ENCODE measurements at places on chromosomes 16 and 17.

DNA sequence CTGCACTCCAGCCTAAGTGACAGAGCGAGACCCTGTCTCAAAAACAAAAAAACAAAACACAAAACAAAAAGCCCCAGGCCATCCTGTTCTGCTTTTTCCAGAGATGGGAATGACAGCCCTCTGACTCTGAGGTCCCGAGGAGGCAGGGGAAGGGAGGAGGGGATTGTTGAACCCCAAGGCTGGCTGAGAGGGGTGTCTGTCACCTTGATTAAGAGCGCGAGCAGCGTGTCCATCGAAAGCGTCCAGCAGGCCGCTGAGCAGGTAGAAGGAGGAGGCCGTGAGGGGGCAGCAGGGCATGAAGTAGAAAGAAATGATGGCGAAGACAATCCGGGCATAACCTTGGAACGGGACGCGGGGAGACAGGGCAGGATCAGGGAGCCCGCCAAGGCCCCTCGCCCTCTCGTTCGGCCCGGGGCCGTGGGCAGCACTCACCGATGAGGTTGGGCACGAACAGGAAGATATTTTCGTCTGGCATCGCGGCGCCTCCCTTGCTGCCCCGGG lies 593 bp downstream of the CDIPT start:
- DNase-seq, result peak; percentile 9

DNA sequence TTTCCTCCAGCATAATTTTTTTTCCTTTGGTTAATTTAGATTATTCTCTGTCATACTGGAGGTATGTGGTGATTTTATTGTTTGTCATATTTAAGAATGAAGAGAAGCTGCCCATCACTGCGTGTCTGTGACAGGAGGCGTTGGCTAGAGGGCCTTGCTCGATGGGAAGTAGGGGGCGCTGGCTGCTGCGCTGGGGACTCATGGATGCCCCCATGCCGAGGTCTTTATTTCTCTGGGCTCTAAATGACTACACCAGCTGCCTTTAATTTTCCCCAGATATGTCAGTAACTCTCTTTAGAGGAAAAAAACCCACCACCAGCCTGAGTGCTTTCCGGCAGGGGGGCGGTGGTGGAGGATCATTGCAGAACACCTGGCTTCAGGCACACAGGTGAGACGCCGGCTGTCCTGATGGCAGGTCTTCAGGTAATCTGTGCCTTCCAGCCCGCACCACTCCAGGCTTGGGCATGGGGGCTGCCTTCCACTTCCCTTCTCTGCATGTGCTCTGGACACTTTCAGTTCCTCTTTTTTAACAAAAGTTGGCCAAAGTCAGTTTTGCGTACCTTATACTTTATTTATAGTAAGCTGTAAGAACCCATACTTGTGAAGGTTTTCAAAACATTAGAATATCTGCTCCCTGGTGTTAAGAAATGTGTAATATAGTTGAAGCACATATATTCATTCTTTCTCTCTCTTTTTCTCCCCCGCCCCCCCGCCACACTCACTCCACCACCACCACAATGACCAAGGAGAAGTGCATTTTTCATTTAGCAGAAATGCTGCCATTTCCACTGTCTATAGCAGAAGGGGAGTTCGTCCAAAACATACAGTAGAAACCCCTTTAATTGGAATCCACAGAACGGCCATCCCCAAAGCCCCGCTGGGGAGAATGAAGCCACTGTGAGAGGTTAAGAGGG lies 192.7 kb downstream of the RPTOR start:
- DNase-seq, result no peak

- DNase-seq, result no peak
Observed at GRCh38 chr17:47220531-47220999, 11.4 kb downstream of the MYL4 start.

DNA sequence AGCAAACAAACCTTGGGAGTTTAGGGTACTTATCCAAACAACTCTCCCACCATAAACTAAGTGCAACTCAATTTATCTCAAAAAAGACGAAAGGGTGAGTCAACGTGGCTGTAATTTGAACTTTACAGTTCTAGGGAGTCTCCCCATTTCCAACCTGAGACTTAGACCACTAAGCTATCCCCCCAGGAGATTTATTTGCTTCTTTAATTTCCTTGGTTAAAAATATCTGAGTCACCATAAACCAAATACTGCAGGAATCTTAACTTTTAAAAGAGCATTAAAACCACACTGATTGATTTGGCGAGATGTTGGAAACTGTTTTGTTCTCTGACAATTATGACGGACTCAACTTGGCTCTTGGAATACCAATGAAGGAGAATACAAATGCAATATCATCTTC lies 299.3 kb upstream of the SOX9 start:
- DNase-seq, result no peak

- no peak for DNase-seq
Observed at GRCh38 chr16:52757746-52758472, 211.0 kb upstream of the TOX3 start.

DNA sequence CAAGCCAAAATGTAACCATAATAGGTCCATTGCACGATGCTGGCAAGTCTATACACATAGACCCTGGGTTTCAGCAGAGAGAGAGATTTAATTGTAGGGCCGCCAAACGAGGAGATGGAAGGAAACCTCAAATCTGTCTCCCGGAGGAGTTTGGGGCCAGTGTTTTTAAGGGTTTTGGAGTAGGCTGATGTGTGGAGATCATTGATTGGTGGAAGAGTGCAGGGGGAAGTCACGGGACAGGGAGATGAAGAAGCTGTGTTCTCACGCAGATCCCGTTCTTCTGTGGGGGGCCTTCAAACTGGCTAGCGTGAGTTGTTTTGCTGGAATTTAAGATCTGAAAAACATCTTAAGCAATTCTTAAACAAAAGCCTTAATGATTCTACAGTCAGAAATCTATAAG lies 84.8 kb downstream of the KATNIP start:
- no peak for DNase-seq

GRCh38 chr17:31469959-31470358 lies 78.5 kb downstream of the RAB11FIP4 start:
- DNase-seq, result no peak

GRCh38 chr17:18248300-18248731 lies 10.2 kb downstream of the FLII start:
- no peak for DNase-seq

- DNase-seq, result no peak
Observed at GRCh38 chr16:75309156-75309555, 57.7 kb upstream of the BCAR1 start.

DNA sequence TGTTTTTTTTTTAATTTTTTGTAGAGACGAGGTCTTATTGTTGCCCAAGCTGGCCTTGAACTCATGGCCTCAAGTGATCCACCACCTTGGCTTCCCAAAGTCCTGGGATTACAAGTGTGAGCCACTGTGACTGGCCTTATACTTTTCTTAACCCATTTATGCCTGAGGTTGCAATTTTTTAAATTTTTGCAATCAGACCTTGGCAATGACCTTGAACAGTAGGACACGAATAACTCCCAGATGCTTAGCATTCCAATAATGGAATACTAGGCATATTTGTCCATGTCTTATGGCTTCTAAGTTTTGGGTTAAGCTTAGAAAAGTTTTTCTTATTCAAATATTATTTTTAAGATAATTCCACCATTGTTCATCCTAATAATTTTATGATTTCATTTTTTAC lies 28.3 kb upstream of the TMEM97 start:
- DNase-seq, result no peak

- DNase-seq, result no peak
Observed at GRCh38 chr17:19237389-19238166, 412 bp downstream of the EPN2 start.

GRCh38 chr16:23941963-23942564 lies 106.3 kb downstream of the PRKCB start:
- DNase-seq, result no peak

- DNase-seq, result no peak
Observed at GRCh38 chr16:46844771-46845170, 13.8 kb upstream of the C16orf87 start.

DNA sequence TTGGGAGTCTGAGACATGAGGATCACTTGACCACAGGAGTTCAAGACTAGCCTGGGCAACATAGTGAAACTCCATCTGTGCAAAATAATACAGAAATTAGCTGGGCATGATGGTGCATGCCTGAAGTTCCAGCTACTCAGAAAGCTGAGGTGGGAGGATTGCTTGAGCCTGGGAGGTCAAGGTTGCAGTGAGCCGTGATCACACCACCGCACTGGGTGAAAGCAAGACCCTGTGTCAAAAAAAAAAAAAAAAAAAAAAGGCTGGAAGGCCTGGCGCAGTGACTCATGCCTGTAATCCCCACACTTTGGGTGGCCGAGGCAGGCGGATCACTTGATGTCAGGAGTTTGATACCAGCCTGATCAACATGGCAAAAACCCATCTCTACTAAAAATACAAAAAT lies 8.1 kb downstream of the UBN1 start:
- DNase-seq, result no peak

GRCh38 chr17:46854948-46855347 lies 3.6 kb downstream of the WNT9B start:
- no peak for DNase-seq

GRCh38 chr17:47966079-47966519 lies 4.8 kb upstream of the CDK5RAP3 start:
- no peak for DNase-seq

- DNase-seq, result no peak
Observed at GRCh38 chr16:25925421-25925820, 233.7 kb downstream of the HS3ST4 start.

DNA sequence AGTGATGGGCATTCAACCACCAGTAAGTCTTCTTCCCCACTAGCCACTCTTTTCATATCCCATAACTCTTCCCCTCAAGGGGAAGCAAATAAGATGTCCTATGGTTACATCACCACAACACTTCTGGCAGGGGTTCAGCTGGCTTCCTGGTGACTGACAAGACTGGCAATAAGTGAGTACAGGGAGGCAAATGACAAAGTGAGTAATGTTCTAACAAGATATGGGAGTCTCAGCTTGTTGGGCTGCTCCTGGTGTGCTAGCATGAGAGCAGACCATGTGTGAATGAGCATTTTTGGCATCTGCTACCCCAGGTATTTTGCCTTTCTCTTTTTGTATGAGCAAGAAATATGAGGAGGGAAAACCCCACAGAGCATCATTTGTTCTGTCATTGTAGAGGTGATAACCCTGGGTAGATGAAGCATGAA lies 9.9 kb downstream of the TMIGD1 start:
- no peak for DNase-seq

GRCh38 chr17:6589266-6589946 lies 33.1 kb upstream of the PITPNM3 start:
- no peak for DNase-seq

- DNase-seq, result no peak
Observed at GRCh38 chr17:78329263-78330059, 30.4 kb downstream of the SOCS3 start.

- no peak for DNase-seq
Observed at GRCh38 chr16:57469917-57470470, 7.5 kb downstream of the POLR2C start.

- DNase-seq, result no peak
Observed at GRCh38 chr17:66994930-66995535, 30.5 kb downstream of the CACNG4 start.

DNA sequence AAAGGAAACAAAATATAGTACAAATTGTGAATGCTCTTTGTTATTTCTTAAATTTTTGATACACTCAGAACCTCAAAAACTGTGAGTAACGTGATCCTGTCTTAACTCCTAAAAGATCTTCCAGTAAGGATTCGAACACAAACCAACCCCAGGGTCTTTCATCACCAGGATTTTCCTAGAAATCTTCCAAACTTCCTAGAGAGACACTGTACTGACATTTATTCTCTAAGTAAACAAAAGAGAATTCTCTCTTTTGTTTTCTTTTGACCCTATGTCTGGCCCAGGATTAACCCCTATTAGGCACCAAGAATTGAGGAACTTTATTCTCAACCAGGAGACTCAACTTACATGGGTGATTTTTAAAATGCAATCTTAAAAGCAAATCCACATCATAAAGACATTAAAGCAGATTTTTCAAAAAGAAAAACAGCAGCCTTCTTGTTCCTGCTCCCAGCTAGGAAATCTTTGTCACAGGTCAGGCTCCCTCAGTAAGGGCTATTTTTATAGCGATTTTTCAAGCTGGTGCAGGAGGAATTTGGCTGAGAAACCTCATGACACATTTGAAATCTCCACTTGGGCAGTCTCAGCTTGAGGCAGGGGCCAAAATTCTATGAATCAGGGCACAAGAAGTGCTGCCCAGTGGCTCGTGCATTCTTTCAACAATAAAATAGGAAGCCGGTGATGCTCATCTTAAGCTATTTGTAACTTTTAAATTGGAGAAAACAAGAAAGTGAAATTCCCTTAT lies 6.2 kb upstream of the SMG1 start:
- peak; percentile 90 for DNase-seq

GRCh38 chr16:212999-213398 lies 16.2 kb downstream of the LUC7L start:
- DNase-seq, result no peak

- DNase-seq, result no peak
Observed at GRCh38 chr16:83633286-83633685, 174.5 kb upstream of the HSBP1 start.

- no peak for DNase-seq
Observed at GRCh38 chr16:85479972-85480726, 133.0 kb upstream of the GSE1 start.

DNA sequence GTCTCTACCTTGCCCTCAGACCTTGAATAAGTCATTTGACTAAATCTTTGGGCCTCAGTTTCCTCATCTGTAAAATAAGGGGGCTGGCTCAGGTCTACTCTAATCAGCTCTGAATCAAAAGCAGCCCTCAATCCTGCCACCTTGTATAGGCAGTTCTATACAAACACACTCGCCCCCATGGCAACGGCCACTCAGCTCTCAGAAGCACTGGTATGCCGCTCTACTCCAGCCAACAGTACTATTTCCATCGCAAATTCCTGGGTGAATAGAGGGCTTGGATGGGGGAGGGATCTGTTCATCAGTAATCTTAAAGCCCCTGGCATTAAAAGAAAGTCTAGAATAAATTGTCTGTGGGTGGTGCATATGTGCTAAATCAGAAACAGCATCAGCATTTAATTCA lies 21.2 kb upstream of the TAOK1 start:
- DNase-seq, result no peak

DNA sequence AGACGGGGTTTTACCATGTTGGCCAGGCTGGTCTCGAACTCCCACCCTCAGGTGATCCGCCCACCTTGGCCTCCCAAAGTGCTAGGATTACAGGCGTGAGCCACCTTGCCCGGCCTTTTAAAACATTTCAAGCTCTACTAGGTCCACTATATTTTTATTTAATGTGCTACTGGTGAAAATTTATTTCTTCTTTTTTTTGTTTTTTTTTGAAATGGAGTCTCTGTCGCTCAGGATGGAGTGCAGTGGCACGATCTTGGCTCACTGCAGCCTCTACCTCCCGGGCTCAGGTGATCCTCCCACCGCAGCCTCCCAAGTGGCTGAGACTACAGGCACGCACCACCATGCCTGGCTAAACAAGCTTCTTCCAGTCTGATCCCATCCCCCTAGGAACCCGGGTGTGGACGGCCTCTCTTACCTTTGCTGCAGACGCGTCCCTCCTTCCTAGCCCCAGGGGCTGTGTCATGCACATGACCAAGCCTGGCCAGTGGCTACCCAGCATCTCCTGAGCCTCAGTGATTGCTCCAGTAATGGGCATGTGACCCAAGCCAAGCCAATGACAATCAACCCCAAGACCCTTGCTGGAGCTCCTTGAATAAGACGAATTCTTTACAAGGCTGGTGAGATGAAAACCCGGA lies 40.1 kb upstream of the LITAF start:
- no peak for DNase-seq
